ENCODE measurements at places on chromosomes 13 and 19. TPM values are rescaled to one million over a fixed set of nuclear protein-coding genes. Genes with fewer than 3 reads are reported as not detected.

Gene ZNF714
- total RNA-seq: 7.3 TPM

DNA sequence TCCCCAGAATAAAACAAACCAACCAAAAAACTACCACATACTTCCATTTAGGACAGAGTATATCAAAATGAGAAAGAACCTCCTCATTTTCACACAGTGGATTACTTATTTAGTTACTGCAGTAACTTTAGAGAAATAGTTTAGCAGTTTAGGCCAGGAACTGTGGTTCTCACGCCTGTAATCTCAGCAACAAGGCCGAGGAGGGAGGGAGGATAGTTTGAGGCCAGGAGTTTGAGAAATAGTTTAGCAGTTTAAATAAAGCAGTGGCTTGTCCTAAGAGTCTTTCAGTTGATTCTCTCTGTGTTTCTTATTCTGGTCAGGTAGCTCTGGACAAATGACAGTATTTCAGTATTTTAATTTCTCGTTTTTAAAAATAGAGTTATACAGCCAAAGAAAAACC lies 9.4 kb downstream of the HMGB1 start:
- no peak for DNase-seq

GRCh38 chr13:77846173-77846572 lies 72.5 kb downstream of the EDNRB start:
- no peak for DNase-seq

Gene IFNL1
- total RNA-seq: not detected

DNA sequence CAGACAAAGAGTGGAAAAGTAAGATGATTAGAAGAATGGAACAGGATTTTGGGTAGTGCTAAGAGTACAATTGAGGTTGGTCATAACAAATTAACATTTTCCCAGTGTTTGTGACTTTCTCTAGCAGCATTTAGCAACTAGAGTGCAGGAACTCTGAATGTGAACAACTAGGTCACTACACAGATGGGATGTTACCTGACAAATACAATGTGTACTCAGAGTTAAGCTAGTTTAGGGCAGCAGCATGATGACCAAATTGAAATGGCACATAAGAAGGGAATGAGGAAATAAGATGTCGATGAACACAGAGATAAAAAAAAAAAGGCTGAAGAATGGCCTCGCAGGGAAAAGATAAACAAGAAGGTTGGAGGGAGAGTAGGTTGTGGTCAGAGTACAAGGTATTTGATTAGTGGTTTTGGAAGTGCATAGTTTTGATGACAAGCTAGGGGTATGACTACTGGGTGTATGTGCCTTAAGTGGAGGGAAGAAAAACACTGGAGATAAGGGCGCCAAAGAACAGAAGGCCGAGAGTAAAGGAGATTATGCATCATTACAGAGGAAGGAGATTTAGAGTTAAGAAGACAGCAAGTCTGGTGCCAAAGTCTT lies 381.1 kb downstream of the FGF14 start:
- DNase-seq: peak; percentile 45

DNA sequence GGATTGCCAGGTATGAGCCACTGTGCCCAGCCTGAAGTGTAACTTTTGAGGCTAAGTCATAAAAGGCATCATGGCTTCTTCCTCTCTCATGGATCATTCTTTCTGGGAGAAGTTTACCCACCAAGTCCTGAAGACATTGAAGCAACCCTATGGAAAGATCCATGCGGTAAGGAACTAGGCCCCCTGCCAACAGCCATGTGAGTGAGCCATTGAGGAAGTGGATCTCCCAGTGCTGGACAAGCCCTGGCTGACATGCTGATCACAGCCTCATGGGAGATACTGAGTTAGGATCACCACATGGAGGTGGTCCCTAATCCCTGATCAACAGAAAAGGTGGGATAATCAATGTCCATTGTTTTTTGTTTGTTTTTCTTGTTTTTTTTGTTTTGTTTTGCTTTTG lies 3.3 kb upstream of the NUDT19 start:
- no peak for DNase-seq

DNA sequence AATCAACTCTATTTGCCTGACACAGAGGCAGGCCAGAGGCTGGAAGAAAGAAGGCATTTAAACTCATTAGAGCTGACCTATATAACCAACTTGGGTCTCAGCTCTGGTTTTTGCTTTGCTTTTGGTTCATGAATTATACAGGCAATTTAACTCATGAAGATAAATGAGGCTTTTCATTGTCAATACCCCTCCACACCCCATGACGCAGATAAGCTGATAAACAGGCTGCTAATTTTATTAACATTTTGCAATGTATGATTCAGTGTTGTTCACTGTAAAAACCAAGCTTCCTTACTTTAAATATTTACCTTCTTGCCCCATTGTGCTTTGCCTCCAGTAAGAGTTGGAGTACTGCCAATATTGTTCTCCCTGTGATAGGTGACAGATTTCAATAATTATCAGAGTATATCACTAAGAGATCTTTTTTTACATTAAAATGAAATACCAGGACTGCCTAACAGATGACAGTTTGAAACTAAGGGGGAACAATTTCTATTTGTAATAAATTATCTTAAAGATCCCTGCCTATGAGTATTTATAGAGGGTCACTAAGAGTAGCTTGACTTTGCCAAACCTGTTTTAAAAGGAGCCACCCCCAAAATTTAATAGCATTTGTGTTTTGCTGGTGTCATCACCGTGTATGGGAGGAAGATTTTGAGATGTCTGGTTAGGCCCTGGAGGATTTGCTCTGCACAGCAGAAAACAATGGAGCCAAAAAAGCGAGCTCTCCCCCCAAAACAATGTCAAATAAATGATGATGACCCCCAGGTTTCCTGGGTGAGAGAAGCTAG lies 472.7 kb upstream of the NBEA start:
- DNase-seq: peak; percentile 95

DNA sequence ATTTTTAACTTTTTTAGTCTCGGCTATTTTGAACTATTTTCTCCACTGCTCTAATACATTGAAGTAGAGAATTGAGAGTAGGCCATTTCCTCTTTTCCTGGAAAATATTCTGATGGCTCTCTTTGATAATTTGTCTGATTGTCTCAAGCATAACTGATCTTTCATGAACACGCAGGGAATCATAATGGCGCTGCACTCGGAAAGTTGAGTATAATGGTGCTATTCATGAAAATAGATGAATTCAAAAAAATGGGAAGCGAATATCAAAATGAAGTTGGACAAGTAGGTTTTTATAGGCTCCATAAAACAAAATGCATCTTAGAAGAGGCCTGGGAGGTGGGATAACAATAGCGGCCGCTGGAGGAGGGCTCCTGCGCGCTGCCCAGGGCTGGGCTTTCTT lies 29.0 kb downstream of the COL4A2 start:
- DNase-seq: no peak

- DNase-seq: no peak
These were observed 321.6 kb downstream of the NDFIP2 start for GRCh38 chr13:79802389-79803085.

All from bronchial epithelial cell (primary cell).